Bronchus fibroblast of lung (primary cell): ENCODE measurements at places on chromosomes 2 and 18. TPM values are rescaled to one million over a fixed set of nuclear protein-coding genes. Genes with fewer than 3 reads are reported as not detected.

Gene GNLY
- total RNA-seq, result not detected in 2 replicates

Gene ARL4C
- 4.0 and 5.2 TPM in 2 replicates for total RNA-seq

Gene REG1B
- total RNA-seq, result not detected in 2 replicates

Gene CNDP1
- 0.15 TPM in 1 of 2 replicates, not detected in the other for total RNA-seq

Gene PMAIP1
- total RNA-seq, result 33.0 and 33.9 TPM in 2 replicates

Gene ADRA2B
- total RNA-seq, result not detected in 2 replicates

Gene CAPN14
- under 0.01 TPM in 2 replicates for total RNA-seq

Gene POU3F3
- under 0.01 TPM in 1 of 2 replicates, not detected in the other for total RNA-seq

Gene CAD
- 58.7 and 59.6 TPM in 2 replicates for total RNA-seq

Gene SPATS2L
- total RNA-seq, result 136 and 150 TPM in 2 replicates

Gene LIPT1
- total RNA-seq, result 2.1 and 8.7 TPM in 2 replicates

Gene PLB1
- total RNA-seq, result 0.34 and 1.5 TPM in 2 replicates

Gene C2orf80
- total RNA-seq, result not detected in 2 replicates

Gene EVX2
- not detected in 2 replicates for total RNA-seq

Gene TRIP12
- total RNA-seq, result 73.0 and 91.6 TPM in 2 replicates

Gene CABYR
- total RNA-seq, result 6.7 and 7.6 TPM in 2 replicates
